Activated T-cell treated with anti-CD3 and anti-CD28 coated beads, Interleukin-2, amount 50 U/mL, for 72 hours (primary cell): ENCODE measurements at places on chromosomes 1 and 21. TPM values are rescaled to one million over a fixed set of nuclear protein-coding genes. Genes with fewer than 3 reads are reported as not detected.

DNA sequence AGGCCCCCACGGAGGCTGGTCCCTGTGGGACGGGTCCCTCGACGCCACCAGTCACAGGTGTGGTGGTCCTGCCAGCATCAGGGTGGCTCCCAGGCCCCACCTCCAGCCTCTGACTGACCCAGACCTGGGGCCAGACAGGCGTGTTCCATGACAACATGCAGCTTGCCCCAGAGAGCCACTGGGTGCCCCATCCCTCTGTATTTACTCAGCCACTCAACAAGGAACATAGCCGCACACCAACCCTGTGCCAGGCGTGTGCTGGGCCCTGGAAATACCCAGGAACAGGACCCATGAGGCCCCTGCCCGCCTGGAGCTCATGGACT is 65.4 kb downstream of the MATN1 start:
- H3K36me3 ChIP-seq: no peaks in the 10 kb centered on the region
- no peak for DNase-seq
- no peak overlapping the region for H3K27ac ChIP-seq
- H3K4me1 ChIP-seq: no peaks in the 10 kb centered on the region
- no peak overlapping the region for H3K4me3 ChIP-seq

DNA sequence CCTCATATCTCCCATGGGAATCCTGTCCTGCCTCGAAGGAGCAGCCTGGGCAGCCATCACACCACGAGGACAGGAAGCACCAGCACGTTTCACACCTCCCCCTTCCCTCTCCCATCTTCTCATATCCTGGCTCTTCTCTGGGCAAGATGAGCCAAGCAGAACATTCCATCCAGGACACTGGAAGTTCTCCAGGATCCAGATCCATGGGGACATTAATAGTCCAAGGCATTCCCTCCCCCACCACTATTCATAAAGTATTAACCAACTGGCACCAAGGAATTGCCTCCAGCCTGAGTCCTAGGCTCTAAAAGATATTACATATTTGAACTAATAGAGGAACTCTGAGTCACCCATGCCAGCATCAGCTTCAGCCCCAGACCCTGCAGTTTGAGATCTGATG is 8.7 kb downstream of the SLAMF8 start:
- H3K4me3 ChIP-seq: no peak overlapping the region
- H3K4me1 ChIP-seq: peaks cover 10% of the 10 kb centered on the region
- no peak for DNase-seq

GRCh38 chr1:45403298-45403697 is 63.1 kb upstream of the MUTYH start:
- H3K36me3 ChIP-seq: no peaks in the 10 kb centered on the region
- H3K27me3 ChIP-seq: no peaks in the 10 kb centered on the region
- no peak overlapping the region for H3K27ac ChIP-seq

DNA sequence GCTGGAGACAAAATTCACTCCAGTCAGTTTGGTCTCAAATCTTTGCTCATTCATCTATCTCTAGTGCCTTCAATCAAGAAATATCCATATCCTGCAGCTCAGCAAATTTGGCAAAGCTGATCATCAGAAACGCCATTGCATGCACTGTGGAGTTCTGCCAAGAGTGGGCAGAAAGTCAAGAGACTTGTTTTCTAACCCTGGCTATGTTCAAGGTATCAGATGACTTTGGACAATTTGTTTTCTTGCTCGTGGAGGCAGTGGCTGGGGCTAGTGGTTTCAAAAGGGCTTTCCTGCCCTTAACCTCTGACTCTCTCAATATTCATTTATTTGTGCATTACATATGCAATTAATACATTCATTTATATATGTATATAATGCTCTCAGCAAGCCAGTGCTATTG is 12.8 kb upstream of the LRRC52 start:
- H3K27me3 ChIP-seq: peaks cover 41% of the 10 kb centered on the region
- no peak overlapping the region for H3K27ac ChIP-seq
- no peaks in the 10 kb centered on the region for H3K36me3 ChIP-seq
- no peak for DNase-seq
- no peak overlapping the region for H3K4me3 ChIP-seq

GRCh38 chr1:25641931-25642573 is 25.5 kb downstream of the MAN1C1 start:
- peak overlapping the region; percentile 78 for H3K4me3 ChIP-seq
- peaks cover 34% of the 10 kb centered on the region for H3K27me3 ChIP-seq
- DNase-seq: no peak
- peaks cover 13% of the 10 kb centered on the region for H3K36me3 ChIP-seq
- peaks cover 79% of the 10 kb centered on the region for H3K4me1 ChIP-seq

- H3K4me3 ChIP-seq: no peak overlapping the region
- H3K27me3 ChIP-seq: no peaks in the 10 kb centered on the region
- DNase-seq: no peak
- H3K27ac ChIP-seq: no peak overlapping the region
These were observed 721 bp downstream of the C1orf54 start for GRCh38 chr1:150273311-150273710.

DNA sequence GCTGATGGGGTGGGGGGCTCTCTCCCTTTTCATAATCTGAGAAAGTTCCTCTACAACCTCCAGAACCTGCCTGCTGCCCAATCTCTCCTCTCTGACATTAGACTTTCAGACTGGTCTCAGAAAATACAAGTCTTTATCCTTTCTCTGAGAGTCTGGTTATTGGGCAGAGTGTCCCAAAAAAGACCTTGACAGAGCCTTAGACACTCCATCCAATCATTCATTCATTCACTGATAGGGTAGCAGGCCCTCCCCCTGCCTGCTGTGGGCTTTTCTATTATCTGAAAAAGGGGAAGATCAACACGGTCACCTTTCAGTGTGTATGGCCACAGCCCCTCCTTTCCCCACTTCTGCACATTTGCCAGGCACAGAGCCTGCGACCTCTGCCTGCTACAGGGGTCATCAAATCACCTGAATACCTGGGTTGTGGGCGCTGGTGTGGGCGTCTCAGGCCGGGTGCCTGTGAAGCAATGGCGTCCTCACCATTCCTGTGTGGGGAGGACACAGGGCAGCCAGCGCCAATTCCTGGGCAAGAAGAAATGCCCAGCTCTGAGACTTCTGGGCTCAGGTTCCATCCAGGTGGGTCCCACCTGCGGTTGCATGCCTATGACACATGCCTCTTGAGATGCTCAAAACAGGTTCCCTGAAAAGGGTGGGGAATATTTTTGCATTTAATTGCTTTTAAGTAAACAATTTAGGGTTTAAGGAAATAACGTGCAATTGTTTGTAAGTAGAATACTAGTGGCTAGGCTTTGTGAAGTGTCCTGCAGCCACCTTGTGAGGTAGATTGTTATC is 52.8 kb downstream of the ELK4 start:
- peaks cover 16% of the 10 kb centered on the region for H3K4me1 ChIP-seq
- H3K27ac ChIP-seq: no peak overlapping the region
- no peaks in the 10 kb centered on the region for H3K36me3 ChIP-seq
- DNase-seq: no peak
- H3K4me3 ChIP-seq: no peak overlapping the region
- peaks cover 9% of the 10 kb centered on the region for H3K27me3 ChIP-seq

DNA sequence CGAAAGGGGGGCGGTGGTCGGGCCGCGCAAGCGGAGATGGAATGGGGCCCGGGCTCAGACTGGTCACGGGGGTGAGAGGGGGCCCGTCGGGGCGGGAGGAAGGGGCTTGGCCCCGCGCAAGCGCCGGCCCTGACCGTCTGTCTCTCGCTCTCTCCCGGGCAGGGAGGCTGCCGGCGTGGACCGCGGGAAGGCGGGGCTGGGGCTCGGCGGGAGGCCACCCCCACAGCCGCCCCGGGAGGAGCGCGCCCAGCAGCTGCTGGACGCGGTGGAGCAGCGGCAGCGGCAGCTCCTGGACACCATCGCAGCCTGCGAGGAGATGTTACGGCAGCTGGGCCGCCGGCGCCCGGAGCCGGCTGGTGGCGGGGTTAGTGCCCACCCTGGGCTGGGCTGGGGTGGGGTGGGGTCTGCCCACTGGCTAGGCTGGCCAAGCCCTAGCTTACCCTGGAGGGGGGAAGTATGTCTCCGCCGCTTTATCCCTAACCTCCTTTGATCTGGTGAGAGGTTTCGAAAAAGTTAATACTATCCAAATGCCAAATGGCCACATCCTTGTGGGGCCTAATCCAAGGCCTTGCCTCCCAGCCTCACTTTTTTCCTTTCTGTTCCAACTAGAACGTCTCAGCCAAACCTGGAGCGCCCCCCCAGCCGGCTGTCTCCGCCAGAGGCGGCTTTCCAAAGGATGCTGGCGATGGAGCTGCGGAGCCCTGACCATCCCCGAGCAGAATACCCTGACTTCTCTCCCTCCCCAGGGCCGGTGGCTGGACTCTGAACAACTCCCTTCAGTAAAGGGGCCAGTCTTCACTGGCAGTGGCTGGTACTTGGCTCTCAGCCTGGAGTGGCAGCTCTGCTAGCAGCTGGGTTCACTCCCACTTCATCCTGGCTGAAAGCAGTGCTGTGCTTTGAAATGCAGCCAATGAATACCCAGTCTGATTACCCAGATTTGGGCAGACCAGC is 636 bp upstream of the YRDC start:
- H3K4me3 ChIP-seq: peak overlapping the region; percentile 96
- peak overlapping the region; percentile 89 for H3K27ac ChIP-seq
- no peaks in the 10 kb centered on the region for H3K27me3 ChIP-seq
- H3K36me3 ChIP-seq: peaks cover 7% of the 10 kb centered on the region
- DNase-seq: peak; percentile 72

FMO1 gene
- total RNA-seq: not detected

- no peak for DNase-seq
- H3K27me3 ChIP-seq: peaks cover 6% of the 10 kb centered on the region
- H3K4me3 ChIP-seq: no peak overlapping the region
These were observed 50.4 kb downstream of the RHOU start for GRCh38 chr1:228785366-228786330.

DNA sequence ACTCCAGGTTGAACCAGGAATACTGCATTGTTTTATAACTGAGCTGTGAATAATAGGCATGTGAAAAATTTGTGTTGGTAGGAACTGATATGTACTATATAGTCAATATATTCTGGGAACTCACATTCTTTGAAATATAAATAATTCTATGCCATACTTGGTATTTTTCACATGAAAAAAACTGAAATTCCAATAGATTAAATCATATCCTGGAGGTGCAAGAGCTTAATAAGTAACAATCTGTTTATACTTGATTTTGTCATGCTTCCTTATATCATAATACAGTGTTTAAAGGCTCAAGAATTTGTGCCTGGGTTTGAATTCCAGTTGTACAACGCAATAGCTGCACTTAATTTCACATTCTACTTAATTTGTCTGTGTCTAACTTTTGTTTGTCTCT is 387.0 kb downstream of the USP25 start:
- H3K27ac ChIP-seq: no peak overlapping the region
- no peak overlapping the region for H3K4me3 ChIP-seq
- DNase-seq: no peak
- H3K27me3 ChIP-seq: no peaks in the 10 kb centered on the region
- no peaks in the 10 kb centered on the region for H3K4me1 ChIP-seq

DNA sequence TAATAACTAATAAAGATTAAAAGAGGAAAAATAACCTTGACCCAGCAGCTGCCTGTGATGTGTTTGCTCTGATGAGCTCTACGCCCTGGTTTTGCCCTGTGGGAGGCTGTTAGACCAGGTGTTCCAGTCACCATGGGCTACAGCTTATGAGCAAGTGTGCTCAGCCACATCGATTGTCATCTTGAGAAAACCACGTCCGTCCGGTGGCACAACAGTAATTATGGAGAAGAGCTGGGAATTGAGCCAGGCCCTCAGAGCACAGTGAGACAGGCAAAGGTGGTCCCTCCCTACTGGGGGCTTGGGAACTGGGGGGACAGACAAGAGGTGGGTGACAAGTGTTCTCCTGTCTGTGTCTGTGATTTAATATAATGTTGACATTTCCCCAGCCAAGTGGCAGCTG is 420.5 kb downstream of the MATN1 start:
- H3K36me3 ChIP-seq: no peaks in the 10 kb centered on the region
- H3K4me3 ChIP-seq: no peak overlapping the region
- no peak overlapping the region for H3K27ac ChIP-seq
- peaks cover 49% of the 10 kb centered on the region for H3K27me3 ChIP-seq
- DNase-seq: no peak
- H3K4me1 ChIP-seq: no peaks in the 10 kb centered on the region

DNA sequence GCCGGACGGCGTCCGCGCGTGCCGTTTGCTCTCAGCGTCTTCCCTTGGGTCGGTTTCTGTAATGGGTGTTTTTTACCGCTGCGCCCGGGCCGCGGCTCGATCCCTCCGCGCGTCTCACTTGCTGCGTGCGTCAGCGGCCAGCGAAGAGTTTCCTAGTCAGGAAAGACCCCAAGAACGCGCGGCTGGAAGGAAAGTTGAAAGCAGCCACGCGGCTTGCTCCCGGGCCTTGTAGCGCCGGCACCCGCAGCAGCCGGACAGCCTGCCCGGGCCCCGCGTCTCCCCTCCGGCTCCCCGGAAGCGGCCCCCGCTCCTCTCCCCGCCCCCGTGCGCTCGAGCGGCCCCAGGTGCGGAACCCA is 159.8 kb downstream of the RUNX1 start:
- peak overlapping the region; percentile 97 for H3K27ac ChIP-seq
- H3K4me3 ChIP-seq: peak overlapping the region; percentile 92
- H3K27me3 ChIP-seq: no peaks in the 10 kb centered on the region
- peaks cover 50% of the 10 kb centered on the region for H3K4me1 ChIP-seq
- H3K36me3 ChIP-seq: peaks cover 8% of the 10 kb centered on the region

DNA sequence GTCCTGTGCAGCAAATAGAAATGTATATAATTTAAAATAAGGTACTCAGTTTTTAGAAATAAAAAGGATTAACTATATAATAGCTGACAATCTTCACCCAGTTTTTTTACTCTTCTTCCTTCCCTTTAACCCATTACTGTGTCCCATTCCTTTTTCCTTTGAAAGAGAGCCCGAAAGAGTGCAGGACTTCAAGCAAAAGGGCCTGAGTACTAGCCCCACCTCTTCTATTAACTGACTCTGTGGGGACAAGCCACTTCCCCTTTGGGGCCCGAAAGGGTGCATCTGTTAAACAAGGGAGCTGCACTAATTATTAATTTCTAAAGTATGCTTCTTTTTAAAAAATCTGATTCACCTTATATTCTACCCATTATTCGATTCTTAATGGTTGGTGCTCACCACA is 3.3 kb downstream of the USP24 start:
- no peaks in the 10 kb centered on the region for H3K27me3 ChIP-seq
- peak overlapping the region; percentile 97 for H3K4me3 ChIP-seq
- DNase-seq: no peak
- peaks cover 80% of the 10 kb centered on the region for H3K4me1 ChIP-seq
- peak overlapping the region; percentile 60 for H3K27ac ChIP-seq

MR1 gene
- total RNA-seq: 48.9 TPM

DNA sequence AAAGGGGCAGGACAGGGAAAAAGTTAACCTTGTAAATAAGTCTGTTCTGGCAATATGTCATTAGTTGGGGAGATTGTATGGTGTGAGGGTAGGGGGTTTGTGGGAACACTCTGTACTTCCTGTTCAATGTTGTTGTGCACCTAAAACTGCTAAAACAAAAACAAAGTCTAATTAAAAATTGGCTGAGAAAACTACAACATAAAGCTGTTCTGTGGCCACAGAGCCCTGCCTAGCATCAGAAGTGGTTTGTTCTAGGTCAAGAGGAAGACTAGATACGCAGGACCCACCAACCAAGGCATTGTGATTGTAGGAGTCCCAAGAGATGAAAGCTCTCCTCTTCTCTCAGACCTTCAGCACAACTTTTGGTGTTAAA is 81.0 kb upstream of the LRRC8D start:
- peaks cover 2% of the 10 kb centered on the region for H3K36me3 ChIP-seq
- H3K4me3 ChIP-seq: peak overlapping the region; percentile 75
- DNase-seq: no peak
- peaks cover 58% of the 10 kb centered on the region for H3K4me1 ChIP-seq
- peak overlapping the region; percentile 81 for H3K27ac ChIP-seq

KLHDC8A gene
- not detected for total RNA-seq
